ENCODE measurements at places on chromosomes 7 and 10.
A peak's percentile ranks its signal among the peaks of the same experiment; 100 is the strongest.

DNA sequence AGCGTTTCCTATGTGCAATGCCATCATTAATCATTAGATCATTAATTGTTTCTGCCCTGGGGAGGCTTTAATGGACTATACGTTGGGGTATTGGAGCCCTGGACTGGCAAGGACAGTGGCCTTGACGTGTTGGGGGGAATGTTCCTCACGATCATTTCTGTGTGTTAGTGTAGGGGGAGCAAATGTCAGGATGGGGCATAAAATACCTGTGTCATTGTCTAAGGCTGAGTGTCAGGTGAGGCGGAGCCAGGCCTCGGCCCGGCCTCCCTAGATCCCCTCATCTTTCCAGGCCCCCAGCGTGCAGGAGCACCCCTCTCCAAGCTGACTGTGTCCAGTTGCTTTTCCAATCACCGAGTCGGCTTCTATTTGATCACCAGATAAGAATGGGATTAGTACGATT is 346.4 kb upstream of the SHH start:
- DNase-seq = no peak

- no peak for DNase-seq
Observed at GRCh38 chr10:26486304-26486703, 48.2 kb downstream of the APBB1IP start.

DNA sequence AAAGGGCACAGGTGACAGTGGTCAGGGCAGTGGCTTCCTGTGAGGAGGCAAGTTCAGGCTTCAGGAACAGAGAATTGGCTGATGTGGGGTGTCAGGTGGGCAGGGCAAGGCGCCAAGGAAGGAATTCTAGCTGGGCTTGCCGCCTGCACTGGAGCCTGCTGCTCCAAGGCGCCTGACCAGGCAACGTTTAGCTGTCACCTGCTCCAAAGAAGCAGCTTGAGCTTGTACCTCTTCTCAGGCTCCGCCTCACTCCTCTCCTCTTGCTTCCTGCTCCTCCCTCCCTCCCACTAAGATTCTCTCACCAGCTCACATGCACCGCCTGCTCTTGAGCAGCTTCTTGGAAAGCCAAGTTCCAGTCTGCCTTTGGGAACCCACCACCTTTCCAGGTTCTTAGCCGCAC is 187.4 kb upstream of the GRB10 start:
- DNase-seq = no peak

DNA sequence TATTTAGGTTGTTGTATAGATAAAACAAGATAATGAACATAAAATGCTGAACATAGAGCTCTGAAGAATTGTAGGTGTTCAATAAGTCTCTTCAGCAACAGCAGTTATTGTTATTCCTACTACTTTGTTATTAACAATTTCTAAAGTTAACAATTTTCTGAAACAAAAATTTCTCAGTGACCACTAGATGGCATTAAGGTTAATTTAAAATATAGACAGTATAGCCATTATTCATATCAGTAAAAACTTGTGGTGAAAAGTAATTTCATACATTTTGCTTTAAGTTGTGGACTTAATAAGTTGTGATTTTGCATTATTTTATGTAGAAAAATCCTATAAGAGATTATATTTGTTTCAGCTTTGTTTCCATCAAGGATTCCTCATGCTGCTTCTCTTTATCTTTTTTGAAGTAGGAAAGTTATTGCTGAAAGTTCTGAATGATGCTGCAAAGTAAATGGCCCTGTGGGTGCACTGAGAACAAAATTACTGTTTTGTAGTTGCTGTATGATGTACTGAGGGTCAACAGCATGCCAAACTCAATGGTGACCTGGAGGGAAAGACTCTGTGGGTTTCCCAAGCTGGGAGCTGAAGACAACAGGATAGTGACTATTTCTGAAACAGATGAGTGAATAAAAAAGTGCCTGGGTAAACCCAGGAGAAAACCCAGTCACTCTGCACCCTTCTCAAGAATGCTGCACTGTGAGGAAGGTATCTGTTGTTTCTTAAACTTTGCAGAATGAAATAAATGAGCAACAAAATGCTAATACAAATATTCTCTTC is 253.6 kb downstream of the KIF20B start:
- peak; percentile 2 for DNase-seq

DNA sequence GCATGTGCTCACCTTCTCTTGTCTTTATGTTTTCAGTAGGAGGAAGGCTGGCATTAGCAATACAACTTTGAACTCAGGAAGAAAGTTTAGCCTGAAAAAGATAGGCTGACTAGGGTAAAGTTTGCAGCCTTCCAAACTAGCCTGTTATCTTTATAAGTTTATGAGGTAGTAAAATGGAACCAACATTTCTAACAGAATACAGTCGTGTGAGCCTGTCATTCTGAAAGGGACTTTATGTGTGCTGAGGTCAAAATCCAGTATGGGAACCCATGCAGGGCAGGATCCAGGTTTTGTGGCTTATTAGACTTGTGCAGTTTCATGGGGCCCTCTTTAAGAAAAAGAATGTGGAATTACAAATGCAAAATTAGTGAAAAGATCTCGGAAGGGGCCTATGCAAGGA is 201.0 kb upstream of the PRPS1L1 start:
- no peak for DNase-seq

GRCh38 chr10:115059301-115059898 is 33.8 kb upstream of the ATRNL1 start:
- DNase-seq = no peak

DNA sequence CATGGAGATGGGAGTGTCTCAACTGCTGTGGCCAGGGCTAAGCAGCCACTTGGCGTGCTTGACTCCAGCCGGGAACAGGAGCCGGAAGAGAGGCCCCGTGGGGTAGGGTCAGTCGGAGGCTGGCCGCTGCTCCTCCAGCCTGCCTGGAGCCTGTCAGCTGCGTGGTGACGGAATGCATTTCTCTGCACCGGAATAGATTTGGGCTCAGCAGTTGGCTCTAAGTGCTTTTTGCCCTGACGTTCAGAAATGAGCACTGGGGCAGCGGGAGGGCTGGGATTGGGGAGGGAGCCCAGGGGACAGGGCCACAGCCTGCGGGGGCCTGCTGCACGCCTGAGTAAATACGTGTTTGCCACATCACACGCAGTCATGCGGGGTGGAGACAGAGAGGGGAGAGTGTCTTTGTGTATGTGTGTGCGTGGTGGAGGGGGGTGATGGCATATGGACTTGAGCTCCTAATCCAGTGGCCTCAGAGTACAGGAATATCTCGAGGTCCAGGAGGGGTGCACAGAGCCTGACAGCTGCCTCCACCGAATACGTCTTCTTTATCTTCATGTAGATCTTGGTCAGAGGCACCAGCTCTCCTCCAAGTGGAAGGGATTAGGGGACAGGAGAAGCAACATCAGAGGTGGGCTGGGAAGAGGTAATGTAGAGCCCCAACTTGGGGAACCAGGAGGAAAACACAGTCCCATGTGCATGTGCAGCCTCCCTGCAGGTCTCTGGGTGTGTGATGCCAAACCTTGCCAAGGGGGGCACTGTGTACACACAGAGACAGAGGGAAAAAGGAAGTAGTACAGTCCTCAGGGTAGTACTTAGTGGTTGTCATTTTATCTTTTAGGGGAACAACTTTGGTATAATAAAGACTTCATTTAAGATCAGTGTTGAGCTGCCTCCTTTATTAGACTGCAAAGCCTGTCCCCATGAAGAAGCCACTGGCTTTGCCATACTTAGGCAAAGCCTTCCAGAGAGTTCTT is 151.4 kb downstream of the CDH23 start:
- DNase-seq = peak; percentile 82

- no peak for DNase-seq
Observed at GRCh38 chr7:96521068-96521894, 188.4 kb downstream of the SEM1 start.

DNA sequence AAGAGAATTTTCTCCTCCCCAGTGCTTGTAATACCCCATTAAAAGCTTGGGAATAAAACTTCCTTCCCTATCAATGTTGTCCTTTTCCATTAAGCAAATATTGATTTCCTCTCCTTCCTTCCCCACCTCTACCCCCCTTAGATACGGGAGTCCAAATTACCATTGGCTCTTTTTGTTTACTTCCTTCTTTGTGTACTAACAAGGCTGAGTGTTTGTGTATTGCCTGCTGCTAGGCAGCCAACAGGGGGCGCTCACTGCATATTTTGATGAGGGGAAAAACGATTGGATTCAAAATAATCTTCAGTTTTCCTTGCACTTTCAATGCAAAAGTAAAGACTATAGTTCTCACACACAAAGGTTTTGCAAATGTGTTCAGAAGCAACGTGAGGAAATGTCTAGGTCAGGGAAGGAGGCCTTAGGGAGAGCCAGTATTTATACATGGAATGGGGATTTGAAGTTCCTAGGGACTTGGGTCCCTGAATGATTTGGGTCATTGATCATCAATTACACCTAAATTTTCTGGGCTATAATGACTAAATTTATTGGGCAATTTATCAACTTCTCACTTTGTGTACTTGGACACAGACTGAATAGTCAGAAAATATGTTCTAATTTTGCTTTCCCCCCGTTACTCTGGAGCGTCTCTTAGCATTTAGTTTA is 23.6 kb upstream of the VPS41 start:
- DNase-seq = peak; percentile 4

DNA sequence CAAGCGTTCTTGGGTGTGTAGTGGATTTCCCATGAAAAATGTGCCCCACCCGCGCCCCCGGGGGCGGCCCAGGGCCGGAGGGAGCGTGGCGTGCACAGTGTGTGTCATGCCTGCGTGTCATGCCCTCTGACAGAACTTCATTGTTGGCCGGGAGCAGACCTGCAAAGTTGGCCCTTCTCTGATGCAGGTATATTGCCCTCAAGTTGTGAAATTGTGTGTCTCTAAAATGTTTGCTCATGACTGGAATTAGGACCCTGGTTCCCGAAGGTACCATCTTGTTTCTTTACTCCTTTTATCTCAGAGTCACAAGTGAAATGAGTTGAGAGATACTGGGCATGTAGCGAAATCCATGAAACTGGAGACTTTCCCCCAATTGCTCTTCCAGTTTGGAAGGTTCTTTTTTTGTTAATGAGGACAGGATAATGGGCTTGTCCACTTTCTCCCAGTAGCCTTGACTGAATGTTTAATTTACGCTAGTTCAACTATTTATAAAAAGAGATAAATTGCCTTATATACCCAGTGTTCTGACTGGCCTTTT is 26.2 kb downstream of the ADK start:
- peak; percentile 28 for DNase-seq

- DNase-seq = no peak
Observed at GRCh38 chr10:88081457-88082054, 218.1 kb downstream of the PTEN start.

DNA sequence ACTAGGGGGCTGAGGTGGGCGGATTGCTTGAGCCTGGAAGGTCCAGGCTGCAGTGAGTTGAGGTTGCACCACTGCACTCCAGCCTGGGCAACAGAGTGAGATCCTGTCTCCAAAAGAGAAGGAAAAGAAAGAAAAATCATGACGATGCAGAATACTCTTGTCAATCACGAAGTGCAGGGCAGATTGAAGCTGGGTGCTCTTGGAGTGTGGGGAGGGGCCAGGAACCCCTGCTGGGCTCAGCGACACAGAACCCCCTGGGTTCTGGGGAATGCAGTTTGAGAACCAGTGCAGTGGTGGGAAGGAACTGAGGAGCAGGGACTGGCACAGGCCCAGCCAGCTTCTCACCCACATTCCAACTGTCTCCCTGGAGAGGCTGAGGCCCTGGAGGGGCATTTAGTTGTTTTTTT is 10.8 kb upstream of the INTS1 start:
- DNase-seq = no peak

DNA sequence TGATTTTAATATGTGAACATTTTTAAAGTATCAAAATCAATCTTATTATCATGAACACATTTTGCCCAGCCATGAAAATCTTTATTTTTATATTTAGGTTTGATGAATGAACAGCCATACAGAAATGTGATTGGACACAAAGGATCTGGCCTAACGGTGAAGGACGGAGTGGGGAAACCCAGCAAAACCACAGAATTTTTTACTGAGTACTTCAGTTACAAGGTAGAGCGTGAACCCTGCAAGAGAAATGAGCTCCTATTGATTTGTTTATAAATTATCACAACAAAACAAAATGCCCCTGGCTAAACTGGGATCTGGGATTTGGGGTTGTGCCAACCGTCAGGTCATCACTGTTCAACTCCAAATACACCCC is 118.8 kb downstream of the JAZF1 start:
- no peak for DNase-seq

DNA sequence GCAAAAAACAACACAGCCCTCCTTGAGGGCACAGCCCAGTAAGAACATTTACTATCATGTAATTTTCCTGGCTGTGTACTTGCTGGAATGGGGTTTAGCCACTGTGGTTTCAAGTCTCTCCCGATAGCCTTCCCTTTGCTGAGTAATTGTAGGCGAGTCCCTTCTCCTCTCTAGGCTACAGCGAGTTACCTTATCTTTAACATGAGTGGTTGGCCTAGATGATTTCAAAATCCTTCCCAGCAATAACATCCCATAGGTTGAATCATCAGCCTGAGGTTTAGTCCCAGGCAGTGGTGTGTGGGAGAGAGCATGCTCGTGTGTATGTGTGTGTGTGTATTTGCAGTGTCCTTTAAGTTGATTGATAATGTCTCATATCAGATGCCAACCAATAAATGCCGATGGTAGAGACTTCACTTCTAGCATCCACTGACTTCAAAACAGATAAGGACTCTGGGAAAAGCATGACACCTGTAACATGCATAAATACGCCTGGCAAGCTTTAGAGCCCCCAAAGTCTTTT is 142.9 kb upstream of the ZMIZ1 start:
- DNase-seq = no peak

DNA sequence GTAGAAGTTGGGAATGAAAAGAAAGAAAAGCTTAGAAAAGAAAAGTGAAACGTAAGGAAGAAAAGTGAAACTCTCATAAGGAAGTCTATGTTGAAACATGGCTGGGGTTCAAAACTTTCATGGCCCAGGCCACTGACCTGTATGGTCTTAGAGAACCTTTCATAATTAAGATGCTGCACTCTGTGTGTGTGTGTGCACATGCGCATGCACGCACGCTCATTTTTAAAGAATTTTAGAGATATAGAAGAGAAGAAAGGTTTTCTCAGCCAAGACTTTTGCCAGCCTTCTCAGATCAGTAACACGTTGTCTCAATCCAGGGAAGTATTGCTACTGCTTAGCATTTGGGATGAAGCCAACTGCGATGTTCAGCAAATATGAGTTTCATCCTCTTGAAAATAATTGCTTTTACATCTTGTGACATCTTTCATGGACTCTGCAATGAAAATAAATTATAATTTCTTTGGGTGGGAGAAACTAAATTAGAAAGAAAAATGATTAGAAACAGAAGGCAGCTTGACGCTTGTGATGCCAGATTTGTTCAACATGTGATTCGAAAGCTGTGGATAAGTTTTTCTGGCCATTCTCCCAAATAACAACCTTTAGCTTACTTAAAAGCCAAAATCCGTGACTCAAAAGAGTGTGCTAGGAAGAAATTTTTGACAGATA is 16.2 kb upstream of the SLC26A4 start:
- no peak for DNase-seq

Data from AML-193 (cell line).